ENCODE measurements at places on chromosomes 7 and 10. TPM values are rescaled to one million over a fixed set of nuclear protein-coding genes. Genes with fewer than 3 reads are reported as not detected.

C7orf57 gene
- 0.80 TPM for total RNA-seq

RHOBTB1 gene
- 0.11 TPM for total RNA-seq

MBL2 gene
- not detected for total RNA-seq

ETV1 gene
- total RNA-seq = not detected

WNT16 gene
- total RNA-seq = not detected

PRSS58 gene
- not detected for total RNA-seq

SUN3 gene
- total RNA-seq = not detected

WDR86 gene
- total RNA-seq = 0.31 TPM

TSPAN33 gene
- 3.6 TPM for total RNA-seq

NUTM2E gene
- total RNA-seq = 0.89 TPM

PTF1A gene
- not detected for total RNA-seq

DENND2A gene
- not detected for total RNA-seq

SSC4D gene
- total RNA-seq = not detected

GALNT17 gene
- not detected for total RNA-seq

TMEM130 gene
- not detected for total RNA-seq

ANXA8 gene
- not detected for total RNA-seq

MYL10 gene
- not detected for total RNA-seq

ZC3HAV1L gene
- 0.40 TPM for total RNA-seq

HGF gene
- 4.3 TPM for total RNA-seq

C10orf143 gene
- 12.5 TPM for total RNA-seq

PLEKHS1 gene
- total RNA-seq = not detected

AKR1C8 gene
- total RNA-seq = 0.23 TPM

MRM2 gene
- 7.1 TPM for total RNA-seq

XPNPEP1 gene
- total RNA-seq = 73.1 TPM

FKBP6 gene
- total RNA-seq = not detected

All from naive thymus-derived CD4-positive, alpha-beta T cell (primary cell).